ENCODE measurements at places on chromosomes 13 and 19.

GRCh38 chr19:57708641-57709361, at the start of gene ZNF154:
ZNF154 (minus strand) TSS chr19:57709204; CDS start chr19:57708971, 233 bp downstream.
- DNase-seq = peak; percentile 19

DNA sequence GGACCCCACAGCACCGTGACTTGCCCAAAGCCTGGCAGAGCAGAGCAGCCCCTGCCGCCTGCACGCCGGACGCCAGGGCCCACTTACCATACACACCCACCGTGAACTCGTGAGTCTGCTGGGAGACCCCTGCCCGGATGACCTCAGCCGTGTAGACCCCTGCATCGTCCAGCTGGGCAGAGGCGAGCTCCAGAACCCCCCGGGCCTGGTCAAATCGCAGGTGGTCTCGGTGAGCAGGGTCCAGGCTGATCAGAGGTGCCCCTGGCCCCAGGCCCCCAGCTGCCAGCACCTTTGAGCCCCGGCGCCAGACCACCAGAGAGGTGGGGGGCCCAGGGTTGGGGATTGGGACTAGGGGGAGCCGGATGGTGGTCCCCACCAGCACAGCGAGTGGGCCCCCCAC, 873 bp downstream of the VSIG10L start:
- DNase-seq = no peak

DNA sequence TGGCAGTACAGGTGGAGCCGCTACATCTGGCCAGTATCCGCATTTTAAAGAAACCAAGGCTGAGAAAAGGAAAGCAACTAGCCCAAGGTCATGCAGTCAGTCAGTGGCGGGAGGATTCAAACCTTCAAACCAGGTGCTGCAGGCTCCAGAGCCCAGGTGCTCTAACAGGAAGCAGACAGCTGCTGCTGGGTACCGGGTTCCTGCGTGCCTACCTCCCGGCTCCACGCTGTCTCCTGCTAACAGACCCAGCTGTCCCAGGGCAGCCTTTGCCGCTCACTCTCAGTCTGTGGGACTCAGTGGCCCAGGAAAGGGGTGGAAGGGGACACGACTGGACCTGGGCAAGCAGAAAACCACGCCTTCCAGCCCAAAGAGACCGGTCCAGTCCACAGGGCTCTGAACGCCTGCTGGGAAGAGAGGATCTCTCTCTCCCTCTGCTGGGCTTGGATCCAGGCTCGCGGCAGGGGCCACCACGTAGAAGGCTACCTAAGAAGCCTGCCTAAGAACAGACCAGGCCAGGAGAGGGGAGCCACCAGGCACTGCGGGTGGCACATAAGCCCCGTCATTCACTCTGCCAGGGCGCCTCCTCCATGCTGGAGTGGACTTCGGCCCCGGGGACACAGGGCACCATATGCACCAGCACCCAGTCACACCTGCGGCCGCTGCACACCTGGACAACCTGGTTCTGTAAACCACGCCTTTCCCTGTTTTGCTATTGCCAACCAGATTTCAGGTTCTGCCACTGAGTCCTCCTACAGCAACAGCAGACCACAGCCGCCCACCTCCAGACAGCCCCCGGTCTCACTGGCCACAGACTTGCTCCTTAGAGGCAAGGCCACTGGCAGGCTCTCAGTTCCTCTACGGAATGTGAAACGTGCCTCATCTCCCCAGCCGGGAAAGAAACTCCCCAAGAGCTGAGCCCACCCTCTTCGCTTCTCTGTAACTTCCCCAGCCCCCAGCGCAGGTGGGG, 4.6 kb downstream of the DAPK3 start:
- DNase-seq = no peak

DNA sequence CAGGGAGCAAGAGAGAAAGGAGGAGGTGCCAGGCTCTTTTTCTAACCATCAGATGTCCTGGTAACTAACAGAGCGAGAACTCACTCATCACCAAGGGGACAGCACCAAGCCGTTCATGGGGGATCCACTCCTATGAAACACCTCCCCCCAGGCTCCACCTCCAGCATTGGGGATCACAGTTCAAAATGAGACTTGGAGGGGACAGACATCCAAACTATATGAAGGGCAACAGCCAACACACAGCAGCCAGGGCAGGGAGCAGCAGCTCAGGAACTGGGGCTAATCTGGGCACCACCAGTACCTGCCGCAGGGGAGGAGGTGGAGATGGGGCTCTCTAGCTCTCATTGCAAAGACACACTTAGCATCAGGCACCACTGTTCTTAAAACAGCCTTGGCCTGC, 34.3 kb upstream of the VSTM2B start:
- DNase-seq = no peak

DNA sequence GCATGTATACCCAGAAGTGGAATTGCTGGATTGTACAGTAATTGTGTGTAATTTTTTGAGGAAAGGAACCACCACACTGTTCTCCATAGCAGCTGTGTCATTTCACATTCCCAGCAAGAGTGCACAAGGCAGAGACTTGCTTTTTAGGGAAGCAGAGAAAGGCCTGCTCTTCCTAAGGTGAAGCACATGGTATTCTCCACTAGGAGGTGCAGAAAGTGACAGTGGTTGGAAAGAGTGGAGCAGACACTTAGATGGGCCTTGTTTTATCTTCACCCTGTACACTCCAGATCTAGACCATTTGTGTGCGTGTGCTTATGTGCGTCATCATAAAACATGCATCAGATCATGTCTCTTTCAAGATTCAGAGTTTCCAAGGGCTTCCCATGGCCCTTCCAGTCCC, 35.0 kb downstream of the FAM124A start:
- no peak for DNase-seq

- DNase-seq = no peak
Measured at GRCh38 chr19:3225677-3226093, 1.2 kb downstream of the CELF5 start.

GRCh38 chr13:76680112-76680511, 206.1 kb downstream of the KCTD12 start:
- no peak for DNase-seq

DNA sequence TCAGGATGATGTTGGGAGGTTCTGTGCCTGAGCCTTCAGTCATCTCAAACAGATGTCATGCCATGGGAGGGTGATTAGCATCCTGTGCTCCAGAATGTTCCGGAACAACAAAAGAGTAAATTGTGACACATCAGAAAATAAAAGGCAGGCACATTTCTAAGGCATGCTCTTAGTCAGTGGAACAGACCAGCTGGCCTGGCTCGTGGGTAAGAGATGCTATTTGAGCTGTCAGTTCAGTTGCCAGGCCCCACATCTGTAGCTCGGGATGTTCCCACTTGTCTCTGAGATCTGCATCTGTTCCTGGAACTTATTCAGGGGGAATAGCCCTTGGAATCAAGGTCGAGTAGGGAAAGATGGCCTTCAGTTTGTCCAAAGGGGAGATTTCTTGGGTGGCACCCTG, 26.0 kb downstream of the OLFM4 start:
- DNase-seq = no peak

DNA sequence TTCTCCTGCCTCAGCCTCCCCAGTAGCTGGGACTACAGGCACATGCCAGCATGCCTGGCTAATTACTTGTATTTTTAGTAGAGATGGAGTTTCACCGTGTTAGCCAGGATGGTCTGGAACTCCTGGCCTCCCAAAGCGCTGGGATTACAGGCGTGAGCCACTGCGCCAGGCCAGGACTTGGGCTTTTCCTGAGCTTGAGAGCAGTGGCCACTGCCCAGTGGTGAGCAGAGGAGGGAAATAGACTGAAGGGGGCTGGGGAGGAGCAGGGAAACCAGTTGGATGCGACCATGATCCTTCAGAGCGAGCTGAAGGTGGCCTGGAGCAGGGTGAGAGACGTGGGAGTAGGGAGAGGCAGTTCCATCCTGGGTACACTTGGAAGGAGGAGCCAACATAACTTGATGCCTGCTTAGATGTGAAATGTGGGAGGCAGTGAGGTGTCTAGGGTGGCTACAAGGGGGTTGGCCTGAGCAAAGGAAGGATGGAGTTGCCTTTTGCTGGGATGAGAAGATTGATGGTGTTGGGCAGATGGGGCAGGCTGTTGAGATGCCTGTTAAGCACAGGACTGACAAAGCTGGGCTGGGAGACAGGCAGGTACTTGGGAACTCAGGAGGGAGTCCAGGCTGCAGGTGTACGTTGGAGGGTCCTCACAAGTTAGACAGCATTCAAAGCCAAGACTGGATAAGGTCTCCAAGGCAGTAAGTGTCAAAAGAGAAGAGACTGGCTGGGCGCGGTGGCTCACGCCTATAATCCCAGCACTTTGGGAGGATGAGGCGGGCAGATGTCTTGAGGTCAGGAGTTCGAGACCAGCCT, 31.8 kb downstream of the KCTD15 start:
- DNase-seq = no peak

DNA sequence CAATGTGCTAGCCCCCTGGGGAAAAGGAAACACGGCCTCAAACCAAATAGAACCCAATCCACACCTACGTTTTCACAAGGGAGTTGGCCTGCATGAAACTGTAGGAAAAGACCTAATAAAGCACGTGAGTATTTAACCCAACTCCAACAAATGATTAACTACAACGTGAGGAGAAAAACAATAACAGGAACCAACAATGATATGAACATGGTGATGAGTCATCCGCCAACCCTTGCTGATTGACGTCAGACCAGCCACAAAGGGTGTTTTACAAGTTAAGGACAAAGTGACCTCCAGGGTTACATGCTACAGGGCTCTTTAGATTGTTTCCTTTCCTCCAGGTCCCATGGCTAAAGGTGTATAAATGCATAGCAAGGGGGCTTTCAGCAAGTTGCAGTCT, 460.5 kb downstream of the COG6 start:
- DNase-seq = peak; percentile 20

DNA sequence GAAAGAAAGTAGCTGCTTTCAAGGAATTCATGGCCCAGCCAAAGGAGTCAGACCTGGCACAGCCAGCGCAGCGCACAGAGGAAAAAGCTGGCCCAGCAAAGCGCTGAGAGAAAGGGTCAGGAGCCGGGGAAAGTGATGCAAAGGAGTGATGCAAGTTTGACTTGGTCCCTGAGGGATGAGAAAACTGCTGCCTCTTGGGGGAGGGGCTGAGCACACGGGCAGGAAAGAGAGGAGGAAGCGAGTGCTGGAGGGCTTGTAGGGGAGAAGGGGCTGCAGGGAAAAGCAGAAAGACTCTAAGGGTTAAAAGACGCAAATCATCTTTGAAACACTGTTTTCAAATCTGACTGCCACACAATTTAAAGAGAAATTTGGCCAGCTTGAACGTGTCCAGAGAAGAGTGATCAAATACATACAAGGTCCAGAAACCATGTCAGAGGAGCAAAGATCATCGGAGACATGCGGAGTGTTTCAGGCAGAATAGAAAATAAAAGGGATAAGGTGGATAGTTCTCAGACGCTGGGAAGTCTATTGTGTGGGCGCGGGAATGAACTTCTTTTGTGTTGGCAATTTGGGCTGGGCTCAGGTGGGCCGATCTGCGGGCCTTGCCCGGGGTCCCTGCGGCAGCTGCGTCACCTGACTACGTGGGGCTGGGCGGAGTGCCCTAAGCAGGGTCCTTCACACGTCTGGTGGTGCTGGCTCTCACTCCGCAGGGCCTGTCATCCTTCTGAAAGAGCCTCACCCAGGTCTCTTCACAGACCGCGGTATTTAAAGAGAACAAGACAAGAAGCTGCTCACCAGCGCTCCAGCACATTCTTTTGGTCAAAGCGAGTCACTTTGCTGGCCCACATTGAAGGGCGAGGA, 18.1 kb downstream of the N4BP2L1 start:
- no peak for DNase-seq

- DNase-seq = no peak
Measured at GRCh38 chr19:46180701-46181387, 32.8 kb downstream of the IGFL2 start.

DNA sequence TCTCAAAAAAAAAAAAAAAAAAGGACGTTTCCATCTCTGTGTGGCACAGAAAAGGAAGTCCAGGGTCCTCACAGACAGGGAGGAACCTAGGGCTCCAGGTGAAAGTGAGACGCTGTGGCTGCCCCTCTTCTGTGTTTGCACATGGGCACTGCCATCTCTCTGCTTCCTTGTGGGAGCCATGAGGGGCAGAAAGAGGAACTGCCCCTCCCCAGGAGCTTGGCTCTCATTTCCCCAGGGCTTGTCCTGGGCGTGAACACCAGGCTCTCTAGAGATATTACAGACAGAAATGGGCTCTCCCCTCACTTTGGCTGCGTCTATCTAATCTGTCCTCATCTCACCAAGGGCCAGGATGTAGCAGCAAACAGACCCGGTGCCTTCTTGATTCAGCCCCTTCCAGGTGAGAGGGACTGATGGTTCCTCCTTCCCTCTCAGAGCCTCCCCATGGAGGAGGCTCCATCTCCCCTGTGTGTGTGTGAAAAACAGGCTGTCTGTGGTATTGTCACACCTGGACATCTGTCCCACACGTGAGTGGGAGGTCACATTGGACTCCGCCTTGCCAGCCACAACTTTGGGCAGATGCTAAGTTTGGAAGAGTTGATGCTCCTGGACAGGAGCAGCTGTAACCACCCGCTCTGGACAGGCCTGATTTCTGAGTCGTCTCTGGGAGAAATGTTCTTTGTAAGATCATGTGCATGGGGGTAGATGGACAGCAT, 840 bp upstream of the LILRA4 start:
- DNase-seq = no peak

- no peak for DNase-seq
Measured at GRCh38 chr19:15934332-15935078, at the start of gene CYP4F11. CYP4F11 (minus strand) TSS chr19:15934529; CDS start chr19:15934408, 121 bp downstream.

DNA sequence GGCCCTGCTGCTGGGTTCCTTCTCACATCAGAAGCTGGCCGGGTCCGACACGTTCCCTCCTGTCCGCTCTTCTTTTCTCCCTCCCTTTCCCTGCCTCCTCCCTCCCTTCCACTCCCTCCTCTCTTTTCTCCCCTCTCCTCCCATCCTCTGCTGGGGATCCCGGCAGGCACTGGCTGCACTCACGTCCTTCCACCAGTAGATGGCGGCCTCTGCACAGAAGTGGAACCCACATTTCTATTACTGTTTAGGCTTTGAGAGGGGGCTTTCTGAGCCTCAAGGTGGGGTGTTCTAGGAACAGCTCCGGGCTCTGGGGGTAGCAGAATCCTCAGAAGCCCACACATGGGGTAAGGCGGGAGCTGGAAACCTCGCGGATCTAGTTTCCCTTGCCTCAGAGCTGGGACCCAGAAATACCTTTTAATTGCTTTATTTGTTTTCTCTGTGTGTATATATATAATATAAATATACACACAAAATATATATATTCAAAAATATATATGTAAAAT, 294.2 kb downstream of the ZNF536 start:
- DNase-seq = peak; percentile 9

- no peak for DNase-seq
Measured at GRCh38 chr19:55265173-55265572, 6.4 kb upstream of the PPP6R1 start.

DNA sequence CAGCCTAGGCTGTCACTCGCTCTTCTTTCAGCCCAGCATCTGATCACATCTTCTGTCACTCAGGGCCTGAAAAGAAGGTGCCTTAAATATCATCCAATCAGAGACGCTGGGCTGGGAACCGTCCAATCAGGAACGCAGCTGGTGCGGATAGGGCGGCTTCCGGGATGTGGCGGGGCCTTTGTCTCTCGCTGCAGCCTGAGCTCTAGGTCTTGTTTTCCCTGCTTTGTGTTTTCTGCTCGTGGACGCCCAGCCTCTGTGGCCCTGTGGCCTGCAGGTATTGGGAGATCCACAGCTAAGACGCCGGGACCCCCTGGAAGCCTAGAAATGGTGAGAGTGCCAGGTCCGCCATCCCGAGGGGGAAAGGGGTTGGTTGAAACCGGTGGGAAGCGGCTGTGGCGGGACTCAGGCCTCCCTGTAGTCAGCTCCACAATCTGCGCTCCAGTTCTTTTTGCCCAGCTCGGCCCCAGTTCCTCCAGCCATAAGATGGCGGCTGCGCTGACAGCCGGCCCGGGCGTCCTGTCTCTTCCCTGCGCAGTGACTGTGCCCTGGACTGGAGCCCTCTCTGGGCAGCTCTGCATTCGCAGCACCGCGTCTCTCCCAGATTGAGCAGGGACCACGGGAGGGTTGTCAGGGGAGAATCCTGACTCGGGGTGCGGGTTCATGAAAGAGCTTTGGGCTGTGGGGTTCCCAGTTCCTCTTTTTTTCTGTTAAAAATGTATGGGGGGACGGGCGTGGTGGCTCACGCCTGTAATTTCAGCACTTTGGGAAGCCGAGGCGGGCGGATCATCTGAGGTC, at the start of gene ZNF85:
ZNF85 (plus strand) TSS at position 175 of the 795 bp plus-strand sequence; CDS start at position 325, 150 bp downstream.
- peak; percentile 83 for DNase-seq

All from stimulated activated CD8-positive, alpha-beta memory T cell treated with anti-CD3 and anti-CD28 coated beads, Interleukin-7, amount 100 ng/mL, for 4 hours (primary cell).